ENCODE measurements at places on chromosomes 12 and 14.

GRCh38 chr12:20376984-20377383 lies 8.6 kb downstream of the PDE3A start:
- DNase-seq = no peak

DNA sequence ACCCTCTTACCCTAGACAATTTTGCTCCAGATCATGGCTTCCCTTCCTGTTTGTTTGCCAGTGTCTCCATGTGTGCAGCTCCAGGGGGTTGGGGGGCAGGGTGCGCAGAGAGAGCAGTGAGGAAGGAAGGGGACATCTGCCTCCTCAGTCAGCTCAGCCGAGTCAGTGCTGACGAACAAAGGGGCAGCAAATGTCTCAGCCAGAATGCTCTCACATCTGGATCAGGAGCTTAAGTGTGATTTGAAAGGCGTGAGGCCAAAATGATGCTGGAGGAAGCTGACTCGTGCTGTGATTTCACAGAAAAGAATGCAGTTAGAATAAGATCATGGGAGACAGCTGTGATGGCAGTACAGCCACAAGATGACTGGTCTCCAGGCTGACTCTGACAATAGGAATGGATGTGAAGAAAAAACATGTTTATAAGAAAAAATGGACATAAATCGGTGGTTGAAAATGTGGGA lies 27.1 kb upstream of the CDK17 start:
- peak; percentile 100 for DNase-seq

- DNase-seq = no peak
Observed at GRCh38 chr12:27624586-27624985, 71.7 kb upstream of the REP15 start.

- DNase-seq = no peak
Observed at GRCh38 chr12:56616925-56617324, 13.2 kb downstream of the BAZ2A start.

DNA sequence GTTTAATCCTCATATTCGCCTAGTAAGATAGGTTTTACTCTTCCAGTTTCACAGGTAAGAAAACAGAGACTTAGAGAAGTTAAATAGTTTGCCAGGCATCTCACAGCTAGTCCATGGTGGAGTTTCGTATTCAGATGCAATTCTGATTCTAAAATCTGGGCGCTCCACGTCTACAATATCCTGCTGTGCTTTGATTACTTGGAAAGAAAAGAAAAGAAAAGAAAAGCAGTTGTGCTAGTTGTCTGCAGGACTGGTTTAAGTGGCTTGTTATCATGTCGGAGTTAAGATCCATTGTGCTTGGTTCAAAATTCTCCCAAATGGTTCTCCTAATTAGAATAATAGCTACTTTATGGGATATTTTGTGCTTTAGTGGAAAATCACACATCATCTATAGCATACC lies 18.6 kb downstream of the AKAP3 start:
- no peak for DNase-seq

GRCh38 chr14:98162856-98163805 lies 1108.9 kb downstream of the BCL11B start:
- DNase-seq = no peak

- no peak for DNase-seq
Observed at GRCh38 chr14:86015941-86016340, 486.0 kb downstream of the FLRT2 start.

- peak; percentile 52 for DNase-seq
Observed at GRCh38 chr14:79278798-79279644, 932.3 kb downstream of the DIO2 start.

DNA sequence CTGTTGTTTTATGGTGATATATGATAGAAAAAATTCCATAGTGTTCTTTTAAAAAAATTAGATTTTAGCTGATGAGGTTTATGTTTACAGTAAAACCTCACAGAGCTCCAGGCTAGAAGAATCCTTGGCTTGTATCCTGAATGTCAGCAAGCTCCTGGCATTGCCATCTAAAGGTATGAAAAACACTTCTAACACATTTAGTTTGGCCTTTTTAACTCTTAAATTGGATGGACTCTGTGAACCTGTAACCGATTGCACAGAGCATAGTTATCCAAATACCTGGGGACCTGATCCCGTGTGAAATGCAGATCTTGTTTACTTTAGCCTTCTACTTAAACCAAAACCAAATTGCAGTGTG lies 241.1 kb upstream of the DCN start:
- no peak for DNase-seq

DNA sequence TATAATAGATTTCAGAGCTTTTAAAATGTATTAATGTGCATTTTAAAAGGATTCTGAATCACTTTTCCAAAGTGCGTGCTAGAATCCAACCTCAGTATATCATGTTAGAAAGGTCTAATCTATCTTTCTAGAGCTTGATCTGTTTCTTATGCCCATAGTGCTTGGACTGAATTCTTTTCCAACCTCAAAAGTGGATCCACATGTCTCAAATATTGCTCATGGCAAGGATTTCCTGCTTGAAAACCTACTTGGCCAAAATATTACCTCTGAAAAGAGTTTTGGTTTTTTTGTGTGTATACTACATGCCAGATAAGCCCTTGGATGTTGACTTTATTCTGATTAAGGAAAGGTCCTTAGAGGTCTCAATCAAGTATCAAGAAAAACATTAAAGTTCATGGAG lies 16.9 kb upstream of the SLC6A15 start:
- no peak for DNase-seq

DNA sequence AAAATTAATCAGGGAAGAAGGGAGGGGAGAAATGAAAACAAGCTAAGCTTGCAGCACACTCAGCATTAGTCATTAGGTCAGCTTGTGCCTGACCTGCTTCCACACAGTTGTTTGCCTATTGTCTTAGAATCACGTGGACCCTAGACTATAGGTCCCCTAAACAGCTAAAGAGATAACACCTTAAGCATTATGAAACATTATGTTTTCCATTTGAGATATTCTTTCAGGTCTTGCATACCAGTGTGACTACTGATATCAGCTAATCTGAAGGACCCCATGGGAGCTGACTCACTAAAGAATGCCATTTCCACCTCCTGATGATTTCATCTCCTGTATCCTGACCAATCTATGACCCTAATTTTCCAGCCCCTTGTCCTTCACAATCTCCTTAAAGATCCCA lies 154.1 kb upstream of the FUT8 start:
- no peak for DNase-seq

DNA sequence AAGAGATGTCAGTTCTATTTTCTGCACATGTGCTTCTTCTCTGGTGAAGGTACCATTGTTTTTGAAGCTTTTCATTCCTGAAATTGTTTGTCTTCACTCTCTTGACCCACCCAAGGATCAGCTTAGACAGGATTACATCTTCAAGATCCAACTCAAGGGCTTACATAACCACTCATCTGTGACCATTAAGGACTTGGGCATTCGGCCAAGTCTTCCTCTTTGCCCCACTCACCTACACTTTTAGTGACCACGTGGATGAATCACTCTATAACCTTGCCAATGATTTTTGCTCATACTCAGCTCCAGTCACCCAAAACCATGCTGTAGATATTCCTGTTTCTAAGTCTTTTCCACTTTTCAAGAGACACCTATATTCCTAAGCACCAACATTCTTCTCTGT lies 36.5 kb upstream of the SSTR1 start:
- DNase-seq = peak; percentile 19

DNA sequence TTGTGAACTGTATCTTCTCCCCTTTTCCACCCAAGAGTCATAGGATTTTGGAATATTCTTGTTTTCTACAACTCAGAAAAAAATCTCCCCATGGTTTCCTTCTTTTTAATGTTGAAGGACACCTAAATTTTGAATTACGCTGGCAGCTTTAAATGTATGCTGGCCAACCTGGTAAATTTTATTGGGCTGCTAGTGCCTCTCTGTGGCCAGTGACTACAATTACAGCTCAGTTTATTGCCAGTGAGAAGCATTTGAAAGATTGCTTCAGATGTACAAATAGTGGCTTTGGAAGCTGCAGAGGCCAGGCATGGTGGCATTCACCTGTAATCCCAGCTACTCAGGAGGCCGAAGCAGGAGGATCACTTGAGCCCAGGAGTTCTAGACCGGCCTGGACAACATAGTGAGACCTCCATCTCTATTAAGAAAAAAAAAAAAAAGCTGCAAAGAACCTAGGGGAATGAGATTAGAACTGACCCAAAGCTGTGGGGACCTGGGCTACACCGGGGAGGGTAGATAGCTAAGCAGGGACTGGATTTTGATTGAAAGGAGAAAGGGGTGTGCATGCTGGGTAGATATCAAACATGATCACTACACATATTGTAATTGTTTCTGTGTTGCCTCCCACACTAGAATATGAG lies 7.6 kb upstream of the RAB21 start:
- DNase-seq = peak; percentile 35

- no peak for DNase-seq
Observed at GRCh38 chr12:115636546-115636945, 640.9 kb downstream of the MED13L start.

DNA sequence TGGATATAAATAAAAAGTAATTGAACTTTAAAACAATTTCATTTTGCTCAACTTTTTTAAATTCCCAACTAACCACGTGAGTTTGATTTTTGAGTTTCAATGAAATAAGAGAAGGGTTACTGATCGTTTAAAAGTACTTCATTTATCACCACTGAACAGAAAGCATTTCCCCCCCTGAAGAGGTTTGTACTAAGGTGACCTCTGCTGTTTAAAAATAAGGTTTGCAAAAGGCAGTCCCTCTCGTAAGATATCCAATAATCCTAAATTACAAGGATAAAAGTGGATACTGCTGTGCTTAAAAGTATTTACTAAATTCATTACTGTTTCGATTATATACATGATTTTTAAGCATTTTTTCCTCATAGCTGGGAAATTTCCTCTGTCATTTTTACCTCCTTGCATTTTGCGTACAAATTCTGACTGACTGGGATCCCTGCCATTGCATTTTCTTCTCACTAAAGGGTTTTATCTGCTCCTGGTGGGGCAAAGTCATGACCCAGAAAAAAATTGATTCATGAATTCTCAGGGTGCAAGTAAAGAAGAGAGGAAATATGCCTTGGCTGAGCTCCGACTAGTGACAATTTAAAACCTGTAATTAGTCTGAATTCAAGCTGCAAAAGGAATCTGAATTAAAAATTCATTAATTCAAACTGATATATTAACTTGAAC lies 463.8 kb downstream of the PRKD1 start:
- no peak for DNase-seq

- DNase-seq = no peak
Observed at GRCh38 chr12:64658892-64659481, 48.7 kb downstream of the RASSF3 start.

GRCh38 chr14:72630374-72630773 lies 263.5 kb downstream of the DPF3 start:
- no peak for DNase-seq

DNA sequence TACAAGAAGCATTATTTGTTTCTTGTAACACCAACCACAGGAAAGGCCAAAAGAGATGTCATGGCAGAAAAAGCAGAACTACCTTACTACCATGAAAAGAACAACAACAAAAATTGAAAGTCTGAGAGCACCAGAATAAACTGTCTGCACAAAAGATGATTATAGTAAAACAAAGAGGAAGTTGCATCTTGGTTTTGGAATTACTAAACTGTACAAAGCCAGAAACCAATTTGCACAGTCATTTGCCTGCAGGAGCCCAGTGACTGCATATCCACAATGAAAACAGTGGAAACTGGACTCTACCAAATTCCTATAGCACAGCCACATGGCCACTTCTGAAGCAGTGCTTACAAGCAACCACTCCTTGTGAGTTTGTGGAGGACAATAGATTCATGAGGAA lies 276.2 kb downstream of the SSPN start:
- peak; percentile 17 for DNase-seq

- no peak for DNase-seq
Observed at GRCh38 chr12:124876171-124876570, 12.5 kb upstream of the SCARB1 start.

Data from GM04504 (cell line).